Hematopoietic multipotent progenitor cell treated with erythropoietin and hydrocortisone succinate and interleukin-3 and kit ligand, for 6 days (in vitro differentiated cells): ENCODE measurements at places on chromosomes 1 and 21.
A peak's percentile ranks its signal among the peaks of the same experiment; 100 is the strongest.

DNA sequence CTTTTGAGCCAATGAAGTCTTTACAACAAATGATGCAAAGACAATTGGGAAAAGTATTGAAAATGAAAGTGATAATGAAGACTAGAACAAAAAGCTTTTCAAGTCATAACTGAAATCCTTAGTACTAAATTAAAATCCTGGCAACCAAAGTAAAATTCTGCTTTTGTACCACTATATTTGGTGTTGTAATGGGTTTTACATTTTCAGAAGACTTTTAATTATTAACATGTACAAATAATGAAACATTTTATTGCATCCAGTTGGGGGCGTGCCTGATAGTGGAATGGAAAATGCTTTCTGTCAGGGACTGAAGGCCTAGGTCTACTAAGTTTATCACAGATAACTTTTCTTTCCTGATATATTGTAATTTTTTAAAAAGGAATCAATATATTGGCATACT, 89.4 kb downstream of the SDCCAG8 start:
- DNase-seq, result peak; percentile 55

- DNase-seq, result no peak
Measured at GRCh38 chr21:33291686-33292085, 25.5 kb downstream of the IL10RB start.

DNA sequence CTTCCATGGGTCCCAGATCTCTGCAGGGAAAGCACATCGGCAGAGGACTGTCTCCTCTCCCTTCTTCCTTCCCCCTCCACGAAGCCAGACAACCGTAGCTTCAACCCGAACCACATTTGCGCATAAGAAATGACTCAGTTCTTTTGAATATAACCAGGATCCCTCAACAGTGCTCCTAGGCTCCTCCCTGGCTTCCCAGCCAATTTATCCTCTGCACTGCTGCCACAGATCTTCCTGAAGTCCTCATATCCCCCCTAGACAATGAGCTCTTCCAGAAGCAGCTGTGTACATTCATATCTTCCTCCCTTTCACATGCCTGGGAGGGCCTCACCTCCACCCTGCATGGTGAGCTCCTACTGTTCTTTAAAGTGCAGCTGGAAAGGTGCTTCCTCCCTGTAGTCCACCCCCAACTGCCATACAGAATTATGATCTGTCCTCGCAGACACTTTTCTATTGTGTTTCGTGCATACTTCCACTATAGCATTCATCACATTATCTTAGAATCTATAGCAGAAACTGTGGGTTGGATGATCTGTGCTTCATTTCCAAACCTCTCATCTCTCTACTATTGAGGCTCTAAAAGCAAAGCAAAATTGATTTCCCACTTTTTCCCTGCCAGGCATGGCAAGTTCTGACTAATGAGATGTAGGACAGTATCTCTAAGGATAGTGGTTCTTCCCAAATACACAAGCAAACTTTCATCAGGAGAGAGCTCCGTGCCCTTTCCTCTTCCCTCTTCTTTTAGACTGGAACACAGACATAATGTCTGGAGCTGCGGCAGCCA, 179.3 kb upstream of the HMGB4 start:
- no peak for DNase-seq

GRCh38 chr1:212219679-212220463, 65.3 kb upstream of the PPP2R5A start:
- no peak for DNase-seq

DNA sequence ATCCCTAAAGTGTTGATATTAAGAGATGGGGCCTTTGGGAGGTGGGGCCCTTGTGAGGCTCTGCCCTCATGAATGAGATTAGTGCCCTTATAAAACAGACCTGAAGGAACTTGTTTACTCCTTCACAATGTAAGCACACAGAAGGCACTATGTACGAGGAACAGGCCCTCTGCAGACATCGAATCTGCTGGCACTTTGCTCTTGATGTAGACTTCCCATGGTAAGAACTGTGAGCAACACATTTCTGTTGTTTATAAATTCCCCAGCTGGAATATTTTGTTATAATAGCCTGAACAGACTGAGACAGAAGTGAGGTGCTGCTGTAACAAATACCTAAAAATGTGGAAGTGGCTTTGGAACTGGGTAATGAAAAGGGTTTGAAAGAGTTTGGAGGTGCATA, 193.2 kb downstream of the TGFB2 start:
- DNase-seq, result no peak

DNA sequence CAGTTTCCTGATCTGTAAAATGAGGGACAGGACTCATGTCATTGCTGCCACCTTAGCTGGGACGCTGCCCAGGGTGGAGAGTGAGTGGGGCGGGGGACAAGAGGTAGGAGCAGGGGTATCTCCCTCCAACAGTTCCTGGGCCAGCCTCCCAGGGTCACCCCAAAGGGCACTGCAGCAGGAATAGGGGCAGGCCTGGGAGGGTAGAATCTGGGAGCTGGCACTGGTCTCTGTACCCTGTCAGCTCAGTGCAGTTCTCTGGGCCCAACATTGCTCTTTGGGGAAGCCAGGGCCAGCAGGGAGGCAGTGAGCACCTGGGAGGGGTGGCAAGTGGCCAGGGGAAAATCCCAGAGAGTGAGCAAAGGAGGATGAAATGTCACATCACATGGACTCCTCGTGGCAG, 55.8 kb downstream of the ELK4 start:
- DNase-seq, result no peak

- peak; percentile 7 for DNase-seq
Measured at GRCh38 chr1:240151136-240151735, 59.6 kb downstream of the FMN2 start.

GRCh38 chr1:18305182-18305795, 175.4 kb upstream of the KLHDC7A start:
- DNase-seq, result no peak

DNA sequence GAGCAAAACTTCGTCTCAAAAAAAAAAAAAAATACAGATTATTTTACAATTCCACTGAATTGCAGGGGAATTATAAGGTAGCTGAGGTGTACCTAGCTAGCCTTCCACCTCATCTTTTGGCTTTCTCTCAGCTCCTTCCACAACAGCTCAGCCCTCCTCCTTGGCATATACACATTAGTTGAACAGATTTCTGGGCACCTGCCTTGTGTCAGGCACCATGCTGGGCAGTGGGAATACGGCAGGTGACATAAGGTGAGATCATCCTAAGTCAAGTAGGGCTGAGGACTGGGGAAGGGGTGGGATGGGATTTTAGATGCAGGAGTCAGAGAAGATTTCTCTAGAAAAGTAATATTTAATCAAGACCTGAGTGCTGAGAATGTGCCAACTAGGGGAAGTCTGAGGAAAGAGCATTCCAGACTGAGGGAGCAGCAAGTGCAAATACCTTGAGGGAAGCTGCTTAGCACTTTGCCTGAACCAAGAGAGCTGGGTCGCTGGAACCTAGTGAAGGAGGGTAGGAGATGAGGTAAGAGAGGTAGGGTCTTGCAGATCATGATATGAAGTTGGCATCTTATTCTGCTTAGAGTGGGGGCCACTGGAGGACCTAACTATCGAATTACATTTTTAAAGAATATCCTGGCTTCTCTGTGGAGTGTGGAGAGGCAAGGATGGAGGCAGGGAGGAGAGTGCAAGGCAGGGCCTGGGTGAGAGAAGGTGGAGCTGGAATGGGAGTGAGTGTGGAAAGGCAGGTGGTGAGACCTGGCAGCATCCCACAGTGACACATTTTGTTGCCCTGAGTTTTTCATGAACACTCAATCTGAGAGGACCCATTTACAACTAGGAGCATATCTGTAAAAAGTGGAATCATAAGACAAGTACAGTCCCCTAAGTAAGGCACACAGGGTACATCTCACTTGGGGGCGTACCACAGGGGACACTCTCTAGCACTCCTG, 28.2 kb downstream of the LAMC2 start:
- no peak for DNase-seq

GRCh38 chr1:45488666-45489377, 2.1 kb downstream of the TESK2 start:
- no peak for DNase-seq
